Epithelial cell of umbilical artery (primary cell): ENCODE measurements at places on chromosomes 1 and 21. TPM values are rescaled to one million over a fixed set of nuclear protein-coding genes. Genes with fewer than 3 reads are reported as not detected.

The DVL1 gene
- 39.2 and 48.4 TPM in 2 replicates for total RNA-seq

The ADAM30 gene
- not detected in 2 replicates for total RNA-seq

The UBL4B gene
- total RNA-seq: not detected in 2 replicates

The ADPRS gene
- 39.3 and 42.2 TPM in 2 replicates for total RNA-seq

The HSF2BP gene
- 1.6 and 1.7 TPM in 2 replicates for total RNA-seq

The DIO1 gene
- not detected in 2 replicates for total RNA-seq

The ANGPTL1 gene
- total RNA-seq: 0.32 and 3.8 TPM in 2 replicates

The FALEC gene
- total RNA-seq: not detected in 2 replicates

The APCS gene
- total RNA-seq: not detected in 2 replicates

The CDA gene
- 0.61 and 0.65 TPM in 2 replicates for total RNA-seq

The FAM167B gene
- 0.97 and 3.6 TPM in 2 replicates for total RNA-seq

The MARK1 gene
- total RNA-seq: 0.97 and 2.0 TPM in 2 replicates

The PPIAL4G gene
- not detected in 2 replicates for total RNA-seq

The SEC16B gene
- total RNA-seq: 0.97 and 1.5 TPM in 2 replicates

The F3 gene
- total RNA-seq: 0.91 and 2.3 TPM in 2 replicates

The DENND2C gene
- 0.15 and 0.65 TPM in 2 replicates for total RNA-seq
